ENCODE measurements at places on chromosomes 16 and 17. TPM values are rescaled to one million over a fixed set of nuclear protein-coding genes. Genes with fewer than 3 reads are reported as not detected.

Gene FGF11
- polyA plus RNA-seq = 1.6 TPM

Gene SPNS1
- 30.5 TPM for polyA plus RNA-seq

DNA sequence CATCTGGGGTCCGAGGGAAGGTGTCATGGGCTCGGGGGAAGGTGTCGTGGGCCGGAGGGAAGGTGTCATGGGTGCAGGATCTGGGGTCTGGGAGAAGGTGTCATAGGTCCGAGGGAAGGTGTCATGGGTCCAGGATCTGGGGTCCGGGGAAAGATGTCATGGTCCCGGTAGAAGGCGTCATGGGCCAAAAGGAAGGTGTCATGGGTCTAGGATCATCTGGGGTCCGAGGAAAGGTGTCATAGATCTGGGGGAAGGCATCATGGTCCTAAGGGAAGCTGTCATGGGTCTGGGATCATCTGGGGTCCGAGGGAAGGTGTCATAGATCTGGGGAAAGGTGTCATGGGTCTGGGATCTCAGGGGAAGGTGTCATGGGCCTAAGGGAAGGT, 942 bp downstream of the RAB40C start:
- no peak for DNase-seq

DNA sequence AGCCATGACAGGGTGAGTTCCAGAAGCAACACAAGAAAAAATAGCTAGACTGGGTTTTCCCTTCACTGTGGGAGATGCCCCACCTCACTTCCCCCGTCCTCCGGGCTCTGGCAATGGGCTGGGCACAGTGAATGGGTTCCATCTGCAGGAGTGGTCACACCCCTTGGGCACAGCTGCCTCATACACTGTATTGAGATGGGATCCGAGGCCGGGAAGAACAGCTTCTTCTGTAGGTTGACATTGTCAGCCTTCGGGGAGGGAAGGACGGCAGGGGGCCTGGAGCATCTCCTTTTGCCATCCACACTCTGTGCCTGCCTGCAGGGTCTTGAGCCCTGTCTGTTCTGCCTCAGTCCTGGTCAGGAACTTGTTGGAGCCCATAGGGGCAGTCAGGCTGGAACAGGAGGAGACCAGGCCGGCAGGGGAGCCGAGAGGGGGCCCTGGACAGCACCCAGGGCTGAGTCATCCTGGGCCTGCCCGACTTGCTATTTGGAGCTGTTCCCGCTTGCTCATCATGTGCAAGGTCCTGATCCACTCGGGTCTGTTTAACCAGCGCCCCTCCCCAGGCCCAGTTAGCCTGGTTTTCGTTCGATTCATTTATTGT, 286.7 kb downstream of the SEC14L1 start:
- no peak for DNase-seq

DNA sequence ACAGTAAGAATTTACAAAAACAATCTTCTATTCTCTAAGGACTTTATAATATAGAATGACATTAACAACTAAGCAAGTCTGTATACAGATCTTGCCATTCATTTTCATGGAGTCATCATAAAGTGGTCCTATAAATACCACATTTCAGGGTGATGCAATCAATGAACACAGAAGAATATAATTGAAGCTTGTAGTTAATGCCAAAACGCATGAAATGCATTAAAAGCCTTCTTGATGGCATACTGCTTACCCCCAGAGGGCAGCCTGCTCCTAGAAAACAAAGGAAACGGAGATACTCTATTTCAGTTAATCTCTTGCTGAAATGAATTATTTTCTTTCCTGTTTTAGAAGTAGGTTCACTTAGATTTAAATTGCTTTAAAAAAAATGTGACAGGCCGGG, 45.2 kb upstream of the STAC2 start:
- DNase-seq = peak; percentile 41

All from right lung (tissue), 10 donors.